ENCODE measurements at places on chromosomes 5 and 9.

DNA sequence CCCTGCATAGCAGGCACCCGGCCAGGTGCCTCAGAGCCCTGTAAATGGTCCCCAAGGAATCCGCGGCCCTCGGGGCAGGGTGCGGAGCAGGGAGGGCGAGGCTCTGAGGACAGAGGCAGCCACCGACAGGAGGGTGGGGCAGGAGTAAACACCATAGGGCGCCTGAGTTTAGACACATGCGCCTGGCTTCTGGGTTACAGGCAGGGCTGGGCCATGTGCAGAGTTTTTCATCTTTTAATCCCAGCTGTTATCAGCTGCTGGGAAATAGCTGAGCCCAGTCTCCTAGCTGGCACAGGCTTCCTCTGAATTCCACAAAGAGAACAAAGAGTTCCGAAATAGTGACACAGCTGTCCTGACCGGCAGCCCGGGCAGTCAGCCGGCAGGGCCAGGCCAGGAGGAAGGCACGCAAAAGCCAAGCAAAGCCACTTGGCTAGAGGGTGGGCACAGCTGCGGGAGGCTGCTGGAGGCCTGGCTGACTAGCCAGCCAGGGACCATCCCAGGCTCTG is 98.9 kb upstream of the PHYKPL start:
- DNase-seq, result no peak

DNA sequence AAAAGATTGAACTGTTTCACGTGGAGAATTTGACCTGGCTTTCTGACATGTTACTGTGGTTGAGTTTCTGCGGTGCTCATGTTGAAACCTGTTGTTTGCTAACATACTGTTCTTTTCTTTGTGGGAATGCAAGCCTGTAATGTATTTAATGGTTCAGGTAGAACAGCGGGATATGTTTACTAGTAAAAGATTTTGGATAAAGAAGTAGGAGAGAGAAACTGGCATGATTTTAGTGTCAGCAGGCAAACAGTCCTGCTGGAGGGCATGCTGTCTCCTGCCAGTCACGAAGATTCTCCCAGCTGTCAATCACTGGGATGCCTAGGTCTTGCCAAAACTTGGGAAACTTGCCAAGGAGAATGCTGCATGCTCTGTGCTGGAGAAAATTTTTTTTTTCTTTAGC is 263.5 kb downstream of the TAF11L14 start:
- DNase-seq, result no peak

- DNase-seq, result no peak
Measured at GRCh38 chr5:111066261-111066938, 5.1 kb upstream of the TSLP start.

- DNase-seq, result no peak
Measured at GRCh38 chr5:104955479-104955878, 1392.9 kb upstream of the NUDT12 start.

DNA sequence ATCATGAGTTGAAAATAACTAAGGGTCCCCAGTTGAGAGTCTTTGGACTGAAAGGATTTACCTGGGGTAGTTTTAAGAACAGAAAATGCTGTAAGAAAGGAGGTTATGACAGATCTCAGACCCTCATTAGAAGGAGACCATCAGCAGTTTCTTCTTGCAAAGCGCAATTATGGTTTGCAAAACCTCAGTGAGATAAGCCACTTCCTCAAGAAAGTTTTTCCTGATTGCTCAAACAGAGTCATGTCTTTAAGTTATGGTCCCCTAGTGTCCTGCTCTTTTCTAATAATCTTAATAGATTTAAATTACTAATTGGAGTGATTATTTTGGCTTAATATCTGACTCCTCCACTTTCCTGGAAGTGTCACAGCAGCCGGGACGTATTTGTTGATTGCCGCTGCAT is 293.2 kb upstream of the KLF4 start:
- DNase-seq, result no peak

GRCh38 chr9:136244122-136244968 is 1.3 kb downstream of the QSOX2 start:
- DNase-seq, result peak; percentile 39

GRCh38 chr5:154521756-154522155 is 43.7 kb upstream of the HAND1 start:
- DNase-seq, result no peak

DNA sequence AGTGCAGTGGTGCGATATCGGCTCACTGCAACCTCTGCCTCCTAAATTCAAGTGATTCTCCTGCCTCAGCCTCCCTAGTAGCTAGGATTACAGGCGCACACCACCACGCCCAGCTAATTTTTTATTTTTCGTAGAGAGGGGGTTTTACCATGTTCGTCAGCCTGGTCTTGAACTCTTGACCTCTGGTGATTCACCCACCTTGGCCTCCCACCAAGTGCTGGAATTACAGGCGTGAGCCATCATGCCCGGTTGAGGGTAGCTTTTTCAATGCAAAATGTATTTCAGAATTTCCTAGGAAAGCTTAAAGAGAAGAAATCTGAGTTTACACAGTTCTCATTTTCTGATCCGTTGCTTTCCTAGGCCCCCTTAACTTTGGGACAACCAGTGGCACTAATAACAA is 15.7 kb downstream of the BDP1 start:
- DNase-seq, result no peak

DNA sequence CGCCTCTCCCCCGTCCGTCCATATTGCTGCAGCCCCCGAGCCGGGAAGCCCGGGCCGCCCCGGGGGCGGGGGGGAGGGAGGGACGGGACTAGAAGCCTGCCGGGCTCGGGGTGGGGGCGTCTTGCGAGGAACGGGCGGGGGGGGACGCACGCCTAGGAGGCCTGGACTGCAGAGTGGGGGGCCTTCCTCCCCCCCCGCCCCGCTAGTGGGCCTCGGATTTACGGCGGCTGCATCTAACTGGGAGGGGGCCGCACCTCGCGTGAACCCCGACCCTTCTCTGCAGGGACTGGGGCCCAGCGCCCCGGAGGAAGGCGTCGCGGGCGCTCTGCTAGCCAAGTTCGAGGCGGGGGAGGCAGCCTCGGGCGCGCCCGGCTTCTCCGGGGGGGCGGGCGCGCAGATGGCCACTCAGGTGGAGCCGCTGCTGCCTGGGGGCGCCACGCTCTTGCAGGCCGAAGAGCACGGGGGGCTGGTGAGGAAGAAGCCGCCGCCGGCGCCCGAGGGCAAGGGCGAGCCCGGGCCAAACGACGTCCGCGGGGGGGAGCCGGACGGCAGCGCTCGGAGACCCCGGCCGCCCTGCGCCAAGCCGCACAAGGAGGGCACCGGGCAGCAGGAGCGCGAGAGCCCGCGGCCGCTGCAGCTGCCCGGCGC is at the start of gene LARP1:
LARP1 (plus strand) TSS at position 17 of the 648 bp plus-strand sequence; CDS start at position 398, 381 bp downstream.
- no peak for DNase-seq

DNA sequence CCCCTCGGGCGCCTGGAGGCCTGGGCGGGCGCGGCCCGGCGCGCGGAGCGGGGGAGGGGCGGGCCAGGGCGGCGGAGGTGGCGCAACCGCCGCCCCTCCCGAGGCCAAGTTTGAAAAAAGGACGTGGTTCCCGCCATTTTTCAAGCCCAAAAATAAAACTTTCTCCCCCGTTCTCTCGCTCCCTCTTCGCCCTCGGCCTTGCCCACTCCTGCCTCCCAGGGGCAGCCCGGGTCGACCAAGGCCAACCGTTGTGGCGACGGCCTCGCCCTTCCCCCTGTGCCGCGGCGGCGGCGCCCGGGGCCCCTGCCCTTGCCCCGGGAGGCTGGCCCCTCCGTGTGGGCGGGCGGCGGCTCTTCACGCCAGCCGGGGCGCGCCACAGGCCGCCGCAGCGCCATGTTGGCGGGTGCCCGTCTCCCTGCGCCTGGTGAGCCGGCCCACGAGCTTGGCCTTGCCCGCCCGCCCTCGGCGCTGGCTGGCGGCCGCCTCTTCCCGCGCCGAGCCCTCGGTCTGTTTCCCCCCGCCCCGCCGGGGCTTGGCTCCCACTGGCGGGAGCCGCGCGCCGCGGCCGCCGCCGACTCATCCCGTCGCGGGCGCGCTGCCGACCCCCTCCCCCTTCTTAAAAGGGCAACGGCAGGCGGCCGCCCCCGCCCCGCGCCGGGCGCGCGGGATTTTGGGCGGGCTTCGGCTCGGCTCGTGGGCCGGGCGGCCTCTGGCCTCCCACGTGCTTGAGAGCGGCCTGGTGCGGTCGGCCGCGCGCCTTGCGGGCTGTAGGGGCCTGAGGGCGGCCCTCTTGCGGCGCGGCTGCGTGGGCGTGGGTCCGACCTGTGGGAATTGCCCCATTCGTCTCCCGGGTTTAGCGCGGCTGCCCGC is 1.3 kb downstream of the ANP32B start:
- DNase-seq, result peak; percentile 71

DNA sequence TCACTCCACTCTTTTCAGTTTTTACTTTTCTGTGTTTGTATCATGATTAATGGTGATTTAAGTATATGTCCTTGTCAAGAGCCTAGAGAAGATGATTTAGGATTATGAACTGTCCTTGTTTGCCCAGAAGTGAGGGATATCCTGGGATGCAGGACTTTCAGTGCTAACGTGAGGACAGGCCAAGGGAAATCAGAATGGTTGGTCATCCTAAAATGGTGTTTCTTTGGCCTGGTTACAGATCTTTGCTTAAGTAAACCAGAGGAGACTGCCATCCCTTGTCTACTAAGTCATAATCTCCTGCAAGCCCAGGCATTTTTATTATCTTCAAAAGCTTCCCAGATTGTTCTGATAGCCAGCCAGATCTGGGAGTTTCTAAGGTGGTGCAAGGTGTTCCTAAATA is 22.3 kb upstream of the DPYSL3 start:
- no peak for DNase-seq

DNA sequence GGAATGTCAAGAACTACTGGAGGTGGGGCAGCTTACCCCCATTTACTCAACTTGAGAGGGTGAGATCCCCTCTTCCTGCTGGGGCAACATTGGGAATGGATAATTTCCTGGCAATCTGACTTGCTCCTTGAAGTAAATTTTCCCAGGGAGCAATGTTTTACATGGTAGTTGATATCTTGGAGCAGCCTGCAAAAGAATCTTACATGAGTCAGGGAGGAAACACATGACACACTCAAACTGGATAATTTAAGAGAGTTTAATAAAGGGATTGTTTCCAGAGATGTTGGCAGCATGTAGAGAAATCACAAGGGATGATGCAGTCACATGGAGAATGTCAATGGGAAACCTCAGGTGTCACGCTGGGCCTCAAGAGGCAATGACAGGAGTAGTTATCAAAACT is 212.5 kb downstream of the GAS1 start:
- DNase-seq, result no peak

- no peak for DNase-seq
Measured at GRCh38 chr5:74336297-74336696, 304.2 kb downstream of the ENC1 start.

DNA sequence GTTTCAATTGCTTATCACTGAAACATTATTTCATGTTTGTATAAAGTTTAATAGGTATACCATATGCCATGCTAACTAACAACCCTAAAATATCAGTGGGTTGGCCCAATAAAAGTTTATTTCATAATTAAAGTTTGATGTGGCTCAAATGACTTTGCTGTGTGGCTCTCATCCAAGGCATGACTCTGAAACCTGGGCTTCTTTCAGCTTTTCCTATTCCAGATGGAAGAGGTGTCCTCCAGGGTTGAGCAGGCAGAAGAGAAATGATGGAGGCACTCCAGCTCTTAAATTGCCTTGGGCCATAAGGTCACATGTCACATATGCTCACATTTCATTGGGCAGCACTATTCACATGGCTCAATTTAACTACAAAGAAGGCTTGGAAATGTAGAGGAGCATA is 101.9 kb downstream of the MACIR start:
- no peak for DNase-seq

DNA sequence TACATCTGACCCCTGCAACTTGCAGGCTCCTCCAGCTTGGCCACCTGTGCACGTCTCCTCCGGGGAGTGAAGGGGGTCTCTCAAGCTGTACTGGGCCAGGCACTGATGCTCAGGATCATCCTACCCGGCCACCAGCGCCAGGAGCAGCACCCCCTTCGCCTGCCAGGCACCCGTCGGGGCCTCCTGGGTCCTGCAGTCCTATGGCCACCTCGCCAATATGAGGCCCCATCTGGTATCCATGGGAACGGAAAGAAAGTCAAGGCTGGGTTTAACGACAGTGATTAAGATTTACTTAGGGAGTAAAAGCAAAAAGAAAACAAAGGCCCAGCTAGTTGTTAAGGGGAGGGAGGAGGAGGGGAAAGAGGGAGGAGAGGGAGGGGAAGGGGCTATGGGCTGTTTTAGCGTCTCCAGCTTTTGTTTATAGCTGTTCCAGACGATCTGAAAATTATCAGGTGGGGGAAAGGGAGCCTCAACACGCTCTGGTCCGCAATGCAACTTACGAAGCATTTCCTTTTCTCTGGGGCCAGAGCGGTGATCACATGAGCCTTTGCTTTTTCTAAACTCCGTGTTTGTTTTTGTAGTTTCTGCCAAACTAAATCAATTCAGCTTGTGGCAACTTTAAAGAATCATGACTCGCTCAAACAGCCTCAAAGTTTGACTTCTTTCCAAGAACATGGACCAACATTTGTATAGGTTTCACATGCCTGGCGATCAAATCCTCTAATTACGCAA is 132.4 kb downstream of the ROR2 start:
- DNase-seq, result no peak

DNA sequence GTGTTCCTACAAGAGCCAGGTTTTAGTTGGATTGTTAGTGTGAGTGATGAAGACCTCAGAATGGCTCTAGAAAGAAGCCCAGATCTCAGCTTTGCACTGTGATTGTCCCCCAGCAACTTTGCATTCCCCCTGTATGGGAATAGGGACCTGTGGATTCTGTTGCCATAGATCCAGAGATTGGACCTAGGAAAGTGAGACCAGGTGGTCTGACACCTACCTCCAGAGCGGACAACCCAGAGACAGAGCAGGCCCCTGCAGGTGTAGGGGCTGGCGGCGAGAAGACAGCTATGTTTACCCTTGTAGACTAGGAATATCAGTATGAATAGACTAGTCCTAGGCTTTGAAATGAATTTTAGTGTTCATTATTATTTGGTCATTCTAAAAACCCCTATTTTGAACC is 53.6 kb downstream of the IRF1 start:
- no peak for DNase-seq

DNA sequence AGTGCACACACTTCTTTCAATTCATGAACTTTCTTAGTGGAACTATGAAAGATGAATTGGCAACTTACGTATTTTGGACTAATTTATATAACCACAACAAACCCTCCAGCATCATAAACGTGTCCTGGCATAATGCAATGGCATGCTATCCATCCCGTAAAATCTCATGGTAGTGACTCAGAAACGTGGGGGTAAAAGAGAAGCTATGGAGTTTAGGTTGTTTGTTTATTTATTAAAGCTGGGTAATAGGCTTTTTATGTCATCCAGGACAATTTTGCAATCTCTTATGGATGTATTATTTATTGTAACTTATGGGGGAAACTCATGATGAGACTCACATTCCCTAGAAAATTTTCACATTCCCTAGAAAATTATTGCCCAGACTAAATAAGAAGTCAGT is 106.3 kb downstream of the GDA start:
- DNase-seq, result no peak

- DNase-seq, result no peak
Measured at GRCh38 chr5:9059920-9060691, 485.8 kb downstream of the SEMA5A start.

DNA sequence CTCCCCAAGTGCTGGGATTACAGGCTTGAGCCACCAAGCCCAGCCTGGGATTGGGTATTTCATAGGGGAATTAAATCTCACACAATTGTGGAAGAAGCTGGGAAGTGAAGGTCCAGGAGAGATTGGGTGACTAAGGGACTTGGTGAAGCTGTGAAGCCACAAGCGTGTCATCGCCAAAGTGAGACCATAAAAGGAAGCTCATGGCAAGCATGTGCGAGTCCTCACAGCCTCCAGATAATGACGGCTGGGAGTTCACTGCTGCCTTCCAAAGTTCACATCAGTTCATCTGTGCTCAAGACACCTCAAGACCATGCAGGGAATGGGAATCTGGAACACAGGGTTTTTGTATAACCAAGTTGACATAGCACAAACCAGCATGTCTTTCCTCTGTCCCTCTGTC is 210.6 kb downstream of the MARCHF11 start:
- DNase-seq, result no peak

All from stimulated activated CD8-positive, alpha-beta memory T cell treated with anti-CD3 and anti-CD28 coated beads, Interleukin-4, amount 100 ng/mL, for 4 hours (primary cell).